ENCODE measurements at places on chromosomes 3 and 15. TPM values are rescaled to one million over a fixed set of nuclear protein-coding genes. Genes with fewer than 3 reads are reported as not detected.

Gene KNL1
- 25.7 TPM for total RNA-seq

Gene TMPRSS7
- total RNA-seq: not detected

Gene KIF7
- 0.16 TPM for total RNA-seq

Gene ST3GAL6
- 36.2 TPM for total RNA-seq

Gene TGM5
- total RNA-seq: 5.6 TPM

Gene NBEAL2
- 106 TPM for total RNA-seq

Gene P4HTM
- 24.4 TPM for total RNA-seq

Gene BFSP2
- 7.1 TPM for total RNA-seq

DNA sequence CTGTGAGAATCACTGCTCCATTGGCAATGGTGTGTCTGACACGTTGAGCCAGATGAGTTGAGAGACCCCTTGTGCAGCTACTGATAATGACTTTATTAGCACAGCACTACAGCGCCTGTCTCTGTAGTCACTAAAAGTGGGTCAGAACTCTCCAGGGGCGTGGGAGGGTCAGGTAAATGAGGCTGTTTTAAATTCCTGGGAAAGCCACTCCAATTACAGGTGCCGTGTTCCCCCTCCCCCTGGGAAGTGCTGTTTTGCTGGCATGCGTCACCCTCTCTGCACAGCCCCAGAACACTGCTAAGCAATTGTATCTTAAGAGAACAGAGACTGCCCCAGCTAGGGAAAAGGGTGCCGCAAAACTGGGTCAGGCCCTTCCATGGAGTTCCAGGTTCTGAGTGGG lies 21.5 kb upstream of the CPNE9 start:
- DNase-seq: no peak
- peaks cover 50% of the 10 kb centered on the region for H3K36me3 ChIP-seq
- no peaks in the 10 kb centered on the region for H3K27me3 ChIP-seq
- H3K4me1 ChIP-seq: no peaks in the 10 kb centered on the region
- H3K4me3 ChIP-seq: no peak overlapping the region
- no peak overlapping the region for H3K27ac ChIP-seq

DNA sequence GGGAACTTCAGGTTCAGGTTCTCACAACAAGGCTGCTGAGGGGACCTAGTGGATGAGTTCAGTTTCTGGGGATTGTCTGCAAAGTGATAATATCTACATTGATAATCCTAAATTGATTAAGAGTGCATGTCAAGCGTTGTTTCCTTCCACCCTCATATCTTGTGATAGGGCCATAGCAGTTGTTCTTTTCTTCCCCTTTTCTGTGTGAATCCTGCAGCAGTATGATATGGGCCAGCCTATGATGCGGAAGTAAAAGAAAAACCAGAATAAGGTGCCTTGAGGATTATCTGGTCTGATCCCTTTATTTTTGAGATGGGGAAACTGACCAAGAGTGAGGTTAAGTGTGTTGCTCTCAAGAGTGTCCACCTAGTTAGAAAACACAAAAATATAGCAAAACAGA lies 86.2 kb downstream of the MITF start:
- no peak overlapping the region for H3K27ac ChIP-seq
- H3K36me3 ChIP-seq: no peaks in the 10 kb centered on the region
- no peaks in the 10 kb centered on the region for H3K27me3 ChIP-seq
- H3K4me3 ChIP-seq: no peak overlapping the region

- no peaks in the 10 kb centered on the region for H3K4me1 ChIP-seq
- H3K36me3 ChIP-seq: no peaks in the 10 kb centered on the region
- no peak for DNase-seq
Observed at GRCh38 chr3:167481164-167481563, 7.3 kb upstream of the SERPINI2 start.

DNA sequence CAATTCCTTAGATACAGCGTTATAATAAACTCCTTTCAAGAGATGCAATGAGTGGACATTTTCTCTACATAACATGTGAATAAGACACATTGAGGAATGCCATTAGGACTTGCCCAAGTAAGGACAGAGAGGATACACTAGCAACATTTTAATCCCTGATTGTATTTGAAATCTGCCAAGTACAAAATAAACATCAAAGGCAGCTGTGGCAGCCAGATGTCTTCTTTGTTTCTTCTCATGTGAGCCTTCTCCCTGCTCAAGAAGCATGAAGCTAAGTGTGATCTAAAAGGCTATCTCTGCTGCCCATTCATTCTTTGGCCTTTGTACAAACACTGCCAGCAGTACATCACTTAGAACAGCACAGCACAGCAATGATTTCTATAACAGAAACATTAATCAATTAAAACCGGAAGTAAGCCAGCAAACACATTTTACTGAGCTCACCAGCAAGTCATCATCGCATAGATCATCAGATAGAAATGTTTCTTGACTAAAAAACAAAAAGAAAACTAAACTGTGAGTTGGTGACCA lies 364.0 kb downstream of the CNTN6 start:
- no peaks in the 10 kb centered on the region for H3K36me3 ChIP-seq
- no peaks in the 10 kb centered on the region for H3K4me1 ChIP-seq
- no peaks in the 10 kb centered on the region for H3K27me3 ChIP-seq
- H3K27ac ChIP-seq: no peak overlapping the region
- no peak overlapping the region for H3K4me3 ChIP-seq

- H3K4me1 ChIP-seq: no peaks in the 10 kb centered on the region
- no peaks in the 10 kb centered on the region for H3K27me3 ChIP-seq
- H3K27ac ChIP-seq: no peak overlapping the region
- H3K36me3 ChIP-seq: no peaks in the 10 kb centered on the region
- no peak for DNase-seq
Observed at GRCh38 chr15:88690331-88690730, 51.5 kb downstream of the ISG20 start.

DNA sequence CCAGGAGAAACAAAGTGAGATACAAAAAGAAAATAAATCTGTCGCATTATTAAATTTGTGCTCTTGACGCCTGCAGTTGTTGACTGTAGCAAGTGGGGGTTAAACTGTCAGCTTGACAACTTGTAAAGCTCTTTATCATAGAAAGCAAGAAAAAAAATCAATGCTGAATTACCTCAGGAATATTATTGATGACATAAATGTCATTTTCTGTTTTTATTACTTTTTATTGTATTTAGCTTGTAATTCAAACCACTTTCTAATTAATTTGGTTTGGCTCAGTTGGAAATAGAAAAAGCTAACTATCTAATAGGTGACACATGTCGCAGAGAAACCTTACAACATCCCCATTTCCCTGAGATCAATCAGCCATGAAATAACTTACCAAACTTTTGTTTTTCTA lies 195.3 kb downstream of the CDIN1 start:
- H3K36me3 ChIP-seq: no peaks in the 10 kb centered on the region
- DNase-seq: no peak

- no peak overlapping the region for H3K4me3 ChIP-seq
- no peak overlapping the region for H3K27ac ChIP-seq
- no peak for DNase-seq
- no peaks in the 10 kb centered on the region for H3K4me1 ChIP-seq
- no peaks in the 10 kb centered on the region for H3K27me3 ChIP-seq
Observed at GRCh38 chr15:70636540-70637165, 126.7 kb downstream of the UACA start.

DNA sequence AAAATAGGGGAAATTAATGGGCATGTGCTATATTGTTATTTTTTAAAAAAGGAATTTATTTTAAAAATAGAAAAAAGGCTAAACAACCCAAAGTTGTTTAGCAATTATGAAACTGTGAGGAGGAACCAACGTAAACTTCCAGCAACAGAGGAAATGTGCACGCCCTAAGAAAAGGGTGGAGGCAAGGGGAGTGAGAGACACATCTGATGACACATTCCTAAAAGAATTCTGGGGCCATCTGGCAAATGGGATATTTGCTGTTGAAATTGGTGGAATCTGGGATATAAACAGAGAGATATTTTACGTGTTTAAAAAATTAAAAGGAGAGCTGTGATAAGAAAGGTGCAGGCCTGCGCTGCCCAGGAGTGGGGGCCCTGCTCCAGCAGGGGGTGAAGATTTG lies 50.8 kb upstream of the MUC13 start:
- no peaks in the 10 kb centered on the region for H3K27me3 ChIP-seq
- DNase-seq: no peak
- H3K4me1 ChIP-seq: no peaks in the 10 kb centered on the region

DNA sequence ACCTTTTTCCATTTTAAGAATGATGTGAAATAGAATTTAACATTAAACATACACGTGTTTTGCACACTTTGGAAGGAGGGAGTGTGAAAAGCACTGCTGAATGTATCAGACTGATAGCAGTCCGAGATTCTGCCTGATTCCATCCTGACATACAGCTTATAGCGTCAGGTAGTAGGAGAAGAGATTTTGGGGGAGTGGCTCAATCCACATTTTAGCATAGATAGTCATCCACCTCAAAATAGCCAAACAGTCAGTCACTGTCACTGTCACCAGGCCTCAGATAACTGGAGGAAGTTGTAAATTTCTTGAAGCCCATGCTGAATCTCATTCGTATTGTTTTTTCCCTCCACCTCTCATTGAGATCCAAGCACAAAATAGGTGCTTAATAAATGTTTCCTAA lies 35.4 kb upstream of the ARHGEF26 start:
- no peak overlapping the region for H3K27ac ChIP-seq
- DNase-seq: no peak
- H3K4me3 ChIP-seq: no peak overlapping the region
- H3K27me3 ChIP-seq: no peaks in the 10 kb centered on the region
- no peaks in the 10 kb centered on the region for H3K4me1 ChIP-seq

GRCh38 chr3:193869221-193870201 lies 266.4 kb upstream of the HES1 start:
- H3K4me1 ChIP-seq: peaks cover 25% of the 10 kb centered on the region
- no peak overlapping the region for H3K27ac ChIP-seq
- DNase-seq: no peak
- no peaks in the 10 kb centered on the region for H3K27me3 ChIP-seq
- no peaks in the 10 kb centered on the region for H3K36me3 ChIP-seq
